ENCODE measurements at places on chromosomes 13 and 19. TPM values are rescaled to one million over a fixed set of nuclear protein-coding genes. Genes with fewer than 3 reads are reported as not detected.

Gene LDLR
- total RNA-seq = 158 TPM

DNA sequence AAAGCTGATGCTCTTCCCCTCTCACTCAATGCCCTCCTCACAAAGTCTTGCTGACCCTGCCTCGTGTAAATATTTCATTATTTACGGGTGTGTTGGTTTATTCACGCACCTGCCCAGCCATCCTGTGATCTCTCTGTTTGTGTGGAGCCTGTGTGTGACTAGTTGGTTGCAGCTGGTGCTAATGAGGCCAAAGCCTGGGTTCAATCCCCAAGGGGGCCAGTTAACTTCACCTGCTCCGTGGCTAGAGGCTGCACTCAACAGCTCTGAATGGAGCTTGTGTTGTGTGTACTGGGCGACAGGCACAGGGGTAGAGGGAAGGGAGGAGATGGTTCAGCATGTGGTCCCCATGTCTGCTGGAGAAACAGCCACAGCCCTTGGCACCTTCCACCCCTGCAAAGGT is 109.5 kb downstream of the DNAJC15 start:
- DNase-seq = no peak

DNA sequence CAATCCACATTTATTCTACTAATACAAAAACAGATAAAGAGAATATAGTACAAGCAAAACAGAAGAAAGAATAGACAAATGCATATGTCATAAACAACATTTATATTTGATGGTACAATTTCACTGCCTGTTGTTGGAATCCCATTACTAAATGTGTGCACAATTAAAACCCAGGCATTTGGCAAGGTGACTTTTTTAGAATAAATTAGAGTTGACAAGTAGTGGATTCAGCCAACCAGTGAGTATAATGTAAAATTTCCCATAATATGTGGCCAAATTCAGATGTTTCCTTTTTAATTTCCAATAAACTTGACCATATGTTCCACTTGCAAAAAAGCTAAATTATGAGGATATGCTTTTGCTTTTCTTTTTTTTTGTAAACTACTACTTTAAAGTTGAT is 1578.8 kb downstream of the OLFM4 start:
- no peak for DNase-seq

DNA sequence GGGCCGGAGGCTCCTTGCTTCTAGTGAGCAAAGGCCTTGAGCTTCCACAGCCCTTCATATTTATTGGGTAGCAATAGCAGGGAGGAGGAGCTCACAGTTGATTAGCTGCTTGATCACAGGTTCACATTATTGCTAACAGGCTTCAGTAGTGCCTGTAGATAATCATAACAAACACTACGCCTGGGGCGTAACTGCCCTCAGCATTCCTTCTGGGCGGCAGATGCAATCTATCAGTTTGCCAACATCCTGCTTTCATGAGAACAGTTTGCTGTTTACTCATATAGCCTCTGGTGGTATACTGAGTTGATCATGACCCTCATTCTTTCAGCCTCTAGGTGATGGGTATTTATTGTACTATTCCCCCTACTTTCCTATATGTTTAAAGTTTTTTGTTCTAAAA is 149.4 kb downstream of the B3GLCT start:
- DNase-seq = no peak

DNA sequence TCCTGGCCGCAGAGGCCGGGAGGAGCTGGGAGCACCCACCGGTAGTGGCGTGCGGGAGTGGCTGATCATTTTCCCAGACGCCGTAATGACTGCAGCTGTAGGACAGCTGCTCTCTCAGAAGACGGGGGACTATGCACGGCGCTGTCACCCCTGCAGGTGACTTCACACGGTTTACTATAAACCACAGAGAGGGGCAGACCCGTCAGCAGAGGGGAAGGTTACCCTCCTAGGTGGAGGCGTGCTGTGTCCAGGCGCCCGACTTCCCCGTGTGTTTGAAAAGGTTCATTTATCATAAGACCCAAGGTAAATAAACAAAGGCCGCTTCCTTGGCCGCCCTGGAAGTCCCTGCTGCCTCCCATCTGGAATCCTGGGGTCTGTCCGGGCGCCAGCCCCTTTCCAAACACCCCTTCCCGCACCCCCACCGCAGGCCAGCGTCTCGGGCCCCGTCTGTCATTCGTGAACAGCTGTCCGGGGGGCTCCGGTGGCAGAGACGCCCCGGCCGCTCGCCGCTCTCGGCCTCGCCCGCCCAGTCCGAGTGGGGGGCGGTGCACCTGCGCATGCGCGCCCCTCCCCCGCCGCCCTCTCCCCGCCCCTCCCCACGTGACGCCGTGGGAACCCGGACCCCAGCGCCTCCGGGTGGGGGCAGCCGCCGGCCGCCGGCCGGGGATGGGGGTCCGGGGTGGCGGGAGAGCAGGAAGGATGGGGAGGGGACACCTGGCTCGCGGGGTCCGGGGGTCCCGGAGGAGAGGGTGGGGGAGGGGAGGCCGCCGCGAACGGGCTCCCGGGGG is 915 bp downstream of the SHC2 start:
- peak; percentile 71 for DNase-seq

GRCh38 chr19:2089001-2089711 is 7.0 kb downstream of the MOB3A start:
- no peak for DNase-seq

DNA sequence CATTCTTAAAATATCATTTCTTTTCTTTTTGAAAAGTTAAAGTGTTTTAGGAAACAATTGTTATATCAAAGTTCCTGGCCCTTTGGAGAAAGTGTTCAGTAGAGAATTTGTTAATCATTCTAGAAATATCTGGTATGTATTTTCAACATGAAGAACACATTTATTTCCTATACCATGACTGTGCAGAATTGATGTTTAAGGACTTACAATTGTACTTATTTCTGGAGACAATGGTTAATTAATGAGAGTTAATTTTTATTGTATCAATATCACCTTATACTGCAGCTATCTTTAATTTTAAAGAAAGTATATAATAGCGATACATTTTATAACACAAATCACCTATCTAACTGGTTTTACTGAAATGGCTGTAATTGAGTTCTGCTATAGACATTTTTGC is 95.3 kb downstream of the TEX29 start:
- no peak for DNase-seq
